Fibroblast of skin of right biceps (primary cell): ENCODE measurements at places on chromosomes 4 and X.

DNA sequence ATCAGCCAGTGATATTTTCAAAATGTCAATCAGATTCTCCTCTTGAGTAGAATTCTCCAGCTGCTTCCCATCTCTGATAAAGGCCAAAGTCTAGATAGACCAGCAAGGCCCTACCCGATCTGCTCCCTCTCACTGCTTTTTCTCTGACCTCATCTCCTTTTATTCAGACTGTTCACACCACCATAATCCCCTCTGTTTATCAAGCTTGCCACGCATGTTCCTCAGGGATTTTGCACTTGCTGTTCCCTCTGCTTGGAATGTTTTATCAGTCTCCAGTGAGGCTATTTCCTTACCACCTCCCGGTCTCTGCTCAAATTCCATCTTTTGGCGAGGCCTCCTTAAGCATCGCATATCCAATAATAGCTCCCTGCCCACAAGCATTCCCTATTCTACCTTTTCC, 20.1 kb downstream of the NOCT start:
- DNase-seq, result no peak

DNA sequence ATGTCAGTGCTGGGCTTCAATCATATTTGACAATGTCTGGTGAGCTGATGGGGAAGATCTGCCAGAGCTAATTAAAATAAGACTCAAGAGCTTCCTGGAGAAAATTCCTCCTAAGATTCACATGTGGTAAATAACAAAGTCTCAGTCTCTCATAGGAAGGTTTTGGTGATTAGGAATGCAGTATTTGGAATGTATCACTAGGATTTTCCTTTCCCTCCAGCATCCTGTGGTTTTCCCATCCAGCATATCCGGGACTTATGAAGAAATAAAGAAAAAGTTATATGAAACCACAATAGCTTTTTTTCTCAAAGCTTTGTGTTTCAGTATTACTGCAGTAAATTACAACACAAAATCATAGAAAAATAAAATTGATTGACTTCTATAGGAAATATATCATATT, 1597.1 kb downstream of the ADGRL3 start:
- peak; percentile 3 for DNase-seq

DNA sequence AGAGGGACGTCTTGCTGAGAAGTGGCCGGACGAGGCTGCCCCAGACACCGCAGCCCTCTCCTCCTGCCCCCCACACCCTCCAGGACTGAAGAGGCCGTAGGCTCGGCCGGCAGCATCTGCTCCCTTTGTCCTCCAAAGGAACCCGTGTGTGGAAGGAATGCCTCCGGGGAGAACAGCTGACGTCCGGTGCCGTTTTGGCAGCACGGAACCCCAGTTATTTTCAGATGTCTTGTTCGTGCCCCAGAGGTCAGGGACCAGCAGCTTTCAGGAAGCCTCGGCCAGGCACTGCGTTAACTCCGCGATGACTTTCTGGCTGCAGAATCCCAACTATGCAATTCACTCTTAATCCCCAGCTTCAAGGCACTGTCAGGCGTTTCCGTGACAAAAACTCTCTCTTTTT, 10.9 kb upstream of the PPP2R3B start:
- DNase-seq, result peak; percentile 54

GRCh38 chr4:123250843-123251242, 145.8 kb upstream of the SPRY1 start:
- DNase-seq, result peak; percentile 49

GRCh38 chr4:168841000-168841671, 168.9 kb downstream of the CBR4 start:
- no peak for DNase-seq

DNA sequence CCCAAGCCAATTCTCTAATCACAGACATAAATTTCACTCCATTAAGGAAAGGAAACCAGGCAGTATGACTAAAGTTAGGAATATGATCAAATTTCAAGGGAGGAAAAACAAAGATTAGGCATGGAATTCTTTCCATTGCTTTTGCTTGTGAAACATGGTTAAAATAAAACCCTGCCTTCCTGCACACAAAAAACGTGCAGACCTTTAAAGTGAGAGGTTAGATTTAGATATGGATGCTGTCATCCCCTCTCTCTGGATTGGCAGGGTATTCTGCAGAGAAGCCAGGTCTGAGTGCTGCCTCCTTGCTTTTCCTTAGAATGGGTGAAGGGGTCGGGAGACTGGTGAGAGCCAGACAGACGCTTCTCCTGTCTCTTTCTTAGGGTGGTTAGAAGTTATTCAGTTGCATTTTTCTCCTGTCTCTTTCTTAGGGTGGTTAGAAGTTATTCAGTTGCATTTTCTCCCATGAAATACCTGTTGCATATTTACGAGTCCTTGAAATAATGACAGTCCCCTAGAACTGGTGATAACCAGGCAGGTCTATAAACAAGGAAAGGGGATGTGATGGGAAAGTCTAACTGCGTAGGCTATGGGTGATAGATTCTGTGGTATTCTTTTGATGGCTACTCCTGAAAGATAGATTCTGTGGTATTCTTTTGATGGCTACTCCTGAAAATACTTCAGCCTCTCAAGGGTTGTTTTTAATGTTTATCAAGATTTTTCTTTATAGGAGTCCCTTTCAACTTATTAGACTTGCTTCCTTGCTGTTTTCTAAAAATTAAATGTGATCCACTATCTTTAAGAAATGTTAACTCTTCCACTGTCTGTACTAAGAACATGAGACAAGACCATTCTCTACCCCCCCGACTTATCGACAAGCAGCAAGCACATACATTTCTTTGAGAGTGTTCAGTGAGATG, 163.6 kb downstream of the SPRY1 start:
- peak; percentile 78 for DNase-seq

GRCh38 chr4:118825799-118826198, 10.1 kb downstream of the SEC24D start:
- DNase-seq, result no peak

DNA sequence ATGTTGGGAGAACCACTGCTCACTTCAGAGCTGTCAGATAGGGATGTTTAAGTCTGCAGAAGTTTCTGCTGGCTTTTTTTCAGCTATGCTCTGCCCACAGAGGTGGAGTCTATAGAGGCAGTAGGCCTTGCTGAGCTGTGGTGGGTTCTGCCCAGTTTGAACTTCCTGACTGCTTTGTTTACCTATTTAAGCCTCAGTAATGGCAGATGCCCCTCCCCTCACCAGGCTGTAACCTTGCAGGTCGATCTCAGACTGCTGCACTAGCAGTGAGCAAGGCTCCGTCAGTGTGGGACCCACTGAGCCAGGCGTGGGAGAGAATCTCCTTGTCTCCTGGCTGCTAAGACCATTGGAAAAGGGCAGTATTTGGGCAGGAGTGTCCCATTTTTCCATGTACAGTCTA, 36.8 kb downstream of the AFM start:
- DNase-seq, result no peak

- peak; percentile 39 for DNase-seq
These were observed 44.7 kb downstream of the USO1 start for GRCh38 chr4:75769036-75769435.

DNA sequence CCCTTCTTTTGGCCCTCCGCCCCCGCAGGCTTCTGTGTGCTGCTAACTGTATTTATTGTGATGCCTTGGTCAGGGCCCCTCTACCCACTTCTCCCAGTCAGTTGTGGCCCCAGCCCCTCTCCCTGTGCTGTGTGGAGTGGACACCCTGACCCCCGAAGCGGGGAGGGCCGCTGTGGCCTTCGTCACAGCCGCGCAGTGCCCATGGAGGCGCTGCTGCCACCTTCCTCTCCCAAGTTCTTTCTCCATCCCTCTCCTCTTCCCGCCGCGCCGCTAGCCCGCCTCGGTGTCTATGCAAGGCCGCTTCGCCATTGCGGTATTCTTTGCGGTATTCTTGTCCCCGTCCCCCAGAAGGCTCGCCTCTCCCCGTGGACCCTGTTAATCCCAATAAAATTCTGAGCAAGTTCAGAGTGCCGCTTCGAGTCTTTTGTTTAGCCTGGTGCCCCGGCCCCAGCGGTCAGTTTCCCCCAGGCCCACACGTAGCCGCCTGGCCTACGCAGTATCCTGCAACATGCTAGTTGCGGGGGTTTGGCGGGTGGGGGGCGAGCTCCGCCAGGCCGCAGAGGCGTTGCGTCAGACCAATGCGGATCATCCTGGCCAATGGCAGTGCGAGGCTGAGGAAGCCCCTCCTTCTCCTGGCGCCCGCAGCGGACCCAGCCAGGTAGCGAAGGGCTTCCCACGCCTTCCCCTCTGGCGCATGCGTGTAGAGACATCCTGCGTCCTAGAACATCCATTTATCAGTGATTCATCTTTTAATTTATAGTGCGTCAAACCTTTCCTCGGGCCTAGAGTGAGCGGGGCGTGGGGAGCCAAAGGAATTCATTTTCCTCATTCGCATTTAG, 5.6 kb upstream of the KANTR start:
- peak; percentile 86 for DNase-seq

DNA sequence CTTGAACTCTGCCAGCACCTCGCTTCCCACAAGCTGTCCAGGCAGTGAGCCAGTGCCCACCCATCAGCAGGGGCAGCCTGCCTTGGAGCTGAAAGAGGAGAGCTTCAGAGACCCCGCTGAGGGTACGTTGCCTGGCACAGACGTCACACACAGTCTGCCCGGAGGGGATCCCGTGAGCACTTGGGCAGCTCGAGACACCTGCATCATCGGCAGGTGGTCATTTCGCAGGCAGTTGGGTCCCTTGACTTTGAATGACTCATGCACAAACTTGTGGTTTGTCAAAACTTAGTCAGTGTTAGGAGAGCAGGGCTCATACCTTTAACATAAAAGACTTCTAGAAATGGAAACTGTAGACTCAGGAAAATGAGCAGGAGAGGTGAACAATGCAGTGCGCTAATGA, 9.9 kb downstream of the TACC3 start:
- no peak for DNase-seq

- no peak for DNase-seq
These were observed 208.5 kb downstream of the EPHA5 start for GRCh38 chr4:65461781-65462180.

DNA sequence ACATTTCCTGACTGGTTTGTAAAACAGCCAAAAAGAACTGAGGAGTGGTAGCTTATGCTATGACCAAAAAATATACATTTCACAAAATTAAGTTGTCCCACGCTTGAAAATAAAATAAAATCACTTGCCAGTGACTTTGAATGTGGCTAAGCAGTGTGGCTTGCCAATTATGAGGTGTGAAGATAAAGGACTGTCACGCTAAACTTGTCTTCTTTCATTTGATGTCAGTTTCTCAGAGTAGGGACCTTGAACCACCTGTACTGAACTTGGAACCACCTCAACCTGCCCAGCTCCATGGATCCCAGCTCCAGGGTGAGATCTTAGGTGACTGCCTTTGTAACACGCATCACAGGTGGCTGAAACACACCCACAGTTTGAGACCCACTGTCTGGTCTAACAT, 113.7 kb upstream of the TBL1X start:
- DNase-seq, result no peak

- no peak for DNase-seq
These were observed 8.1 kb upstream of the UVSSA start for GRCh38 chr4:1338752-1339414.

GRCh38 chrX:105648732-105649131, 173.6 kb upstream of the NRK start:
- DNase-seq, result no peak

DNA sequence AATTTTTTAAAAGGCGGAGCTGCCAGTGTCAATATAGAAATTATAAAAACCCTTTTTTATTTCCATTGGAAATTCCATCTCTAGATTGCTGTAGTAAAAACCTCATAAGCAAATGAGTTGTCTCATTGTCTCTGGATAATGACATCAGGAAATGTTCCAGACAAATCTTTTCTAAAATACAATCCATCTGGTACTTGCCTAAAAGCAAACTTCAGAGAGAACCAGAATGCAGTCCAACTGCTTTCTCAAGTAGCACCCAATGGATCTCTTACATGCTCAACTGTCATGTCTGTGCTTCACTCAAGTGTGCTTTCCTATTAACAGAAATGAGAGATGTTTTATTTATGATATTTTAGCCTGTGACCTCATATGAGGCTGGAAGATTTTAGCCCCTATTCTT, 399.6 kb upstream of the NDST3 start:
- no peak for DNase-seq

GRCh38 chrX:74450803-74451449, 29.6 kb downstream of the SLC16A2 start:
- DNase-seq, result peak; percentile 93

DNA sequence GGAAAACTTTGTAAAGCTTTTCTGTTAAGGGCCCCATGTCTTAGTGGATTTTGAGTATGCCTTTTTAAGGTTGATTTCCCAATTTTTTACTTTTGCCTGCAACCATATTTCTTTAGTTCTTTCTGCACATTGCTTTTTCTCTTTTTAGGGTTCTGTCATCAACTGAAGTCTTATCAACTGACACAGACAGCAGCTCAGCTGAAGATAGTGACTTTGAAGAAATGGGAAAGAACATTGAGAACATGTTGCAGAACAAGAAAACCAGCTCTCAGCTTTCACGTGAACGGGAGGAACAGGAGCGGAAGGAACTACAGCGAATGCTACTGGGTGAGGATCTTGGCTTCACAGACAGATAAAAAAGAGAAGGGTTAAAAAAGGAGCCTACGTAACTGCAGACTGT, 27.8 kb downstream of the TAF1 start:
- DNase-seq, result no peak

DNA sequence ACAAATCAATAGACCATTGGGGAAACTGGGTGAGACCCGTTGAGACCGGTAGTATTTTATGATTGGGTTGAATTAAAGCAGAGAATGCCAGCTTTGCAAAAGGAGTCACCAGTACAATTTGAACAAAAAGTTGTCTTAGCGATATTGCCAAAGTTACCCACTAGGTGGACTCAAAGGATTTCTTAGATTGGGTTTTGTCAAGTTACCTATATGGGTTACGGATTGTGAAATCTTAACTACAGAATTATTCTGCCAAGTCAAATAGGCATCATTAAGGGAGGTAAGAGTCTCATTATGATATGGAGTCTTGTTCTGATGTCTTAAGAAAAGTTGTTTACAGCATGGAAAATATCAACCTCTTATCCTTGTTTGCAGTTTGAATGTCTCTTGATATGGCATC, 15.0 kb upstream of the CT47A1 start:
- peak; percentile 11 for DNase-seq

GRCh38 chrX:34859191-34859590, 83.4 kb upstream of the FAM47B start:
- no peak for DNase-seq

GRCh38 chrX:49171752-49172279, at the start of gene PLP2:
TSS of gene PLP2 (plus strand) at chrX:49171898. CDS start at chrX:49172001, 103 bp downstream.
- DNase-seq, result peak; percentile 54

- DNase-seq, result no peak
These were observed 19.0 kb upstream of the DHX15 start for GRCh38 chr4:24603343-24603742.

GRCh38 chr4:173319696-173320095, 14.5 kb downstream of the HMGB2 start:
- peak; percentile 11 for DNase-seq

DNA sequence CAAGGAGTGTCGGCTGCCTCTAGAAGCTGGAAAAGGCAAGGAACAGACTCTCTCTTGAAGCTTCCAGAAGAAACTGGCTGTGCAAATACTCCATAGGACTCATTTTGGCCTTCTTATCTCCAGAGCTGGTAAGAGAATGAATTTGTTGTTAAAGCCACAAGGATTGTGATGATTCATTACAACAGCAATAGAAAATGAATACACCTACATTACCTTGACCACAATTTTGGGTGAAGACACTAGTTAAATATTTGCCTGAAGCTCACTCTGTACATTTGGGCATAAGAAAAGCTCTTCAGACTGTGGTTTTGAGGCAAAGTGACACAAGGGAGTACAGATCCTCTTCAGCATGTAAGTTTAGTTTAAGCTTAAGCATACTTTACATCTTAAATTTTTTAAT, 134.5 kb upstream of the TLL1 start:
- DNase-seq, result no peak
